NCI-H2029 treated with DMSO at 0.1 percent for 48 hours (cell line): ENCODE measurements at places on chromosomes 12 and 14.

GRCh38 chr14:90721619-90722305, 94.5 kb downstream of the TTC7B start:
- DNase-seq: no peak

DNA sequence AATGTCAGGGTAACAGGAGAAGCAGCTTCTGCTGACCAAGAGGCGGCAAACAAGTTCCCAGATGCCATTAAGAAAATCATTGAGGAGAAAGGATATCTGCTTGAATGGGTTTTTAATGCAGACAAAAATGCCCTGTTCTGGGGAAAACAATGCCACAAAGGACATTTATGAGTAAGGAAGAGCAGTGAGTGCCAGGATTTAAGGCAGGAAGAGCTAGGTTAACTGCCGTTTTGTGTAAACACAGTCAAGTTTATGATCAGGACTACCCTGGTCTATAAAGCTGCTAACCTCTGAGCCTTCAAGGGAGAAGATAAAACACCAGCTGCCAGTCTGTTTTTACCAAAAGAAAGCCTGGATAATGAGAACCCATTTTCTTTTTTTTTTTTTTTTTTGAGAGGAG, 8.5 kb downstream of the MAPKAPK5 start:
- DNase-seq: no peak

DNA sequence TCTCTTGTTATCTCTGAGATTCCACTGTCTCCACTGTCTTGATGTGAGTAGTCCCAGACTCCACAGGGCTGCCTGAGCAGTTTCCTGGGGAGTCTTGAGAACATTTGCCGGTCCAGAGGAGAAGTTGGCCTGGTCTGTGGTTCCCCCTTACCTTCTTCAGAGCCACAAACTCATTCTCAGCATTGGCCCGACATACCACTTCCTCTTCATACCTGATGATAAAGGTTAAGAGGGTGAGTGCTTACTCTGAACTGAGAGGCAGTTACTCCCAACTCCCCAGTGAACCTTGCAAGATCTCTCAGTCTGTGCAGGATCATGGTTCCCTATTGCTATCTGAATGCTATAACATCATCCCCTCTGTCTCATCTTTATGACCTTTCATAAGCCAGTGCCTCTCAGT, 2.6 kb downstream of the KRT84 start:
- DNase-seq: no peak

DNA sequence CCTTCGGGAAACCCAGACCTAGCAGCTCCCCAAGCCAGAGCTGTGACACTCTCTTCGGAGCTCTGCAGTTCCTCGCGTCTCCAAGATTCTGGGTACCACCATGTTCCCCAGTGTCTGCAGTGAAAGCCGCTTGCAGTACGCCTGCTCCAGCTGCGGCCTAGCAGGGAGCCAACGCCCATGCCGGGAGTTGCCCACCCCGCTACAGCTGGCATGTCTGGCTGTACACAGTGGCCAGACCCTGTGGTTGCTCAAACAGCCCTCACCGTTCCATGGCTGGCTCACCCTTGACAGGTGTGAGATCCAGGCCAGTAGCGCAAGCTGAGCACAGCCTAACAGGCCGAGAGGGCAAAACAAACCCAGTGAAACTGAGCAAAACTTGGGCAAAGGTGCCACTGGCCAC, 503.8 kb upstream of the RPL10L start:
- DNase-seq: no peak

DNA sequence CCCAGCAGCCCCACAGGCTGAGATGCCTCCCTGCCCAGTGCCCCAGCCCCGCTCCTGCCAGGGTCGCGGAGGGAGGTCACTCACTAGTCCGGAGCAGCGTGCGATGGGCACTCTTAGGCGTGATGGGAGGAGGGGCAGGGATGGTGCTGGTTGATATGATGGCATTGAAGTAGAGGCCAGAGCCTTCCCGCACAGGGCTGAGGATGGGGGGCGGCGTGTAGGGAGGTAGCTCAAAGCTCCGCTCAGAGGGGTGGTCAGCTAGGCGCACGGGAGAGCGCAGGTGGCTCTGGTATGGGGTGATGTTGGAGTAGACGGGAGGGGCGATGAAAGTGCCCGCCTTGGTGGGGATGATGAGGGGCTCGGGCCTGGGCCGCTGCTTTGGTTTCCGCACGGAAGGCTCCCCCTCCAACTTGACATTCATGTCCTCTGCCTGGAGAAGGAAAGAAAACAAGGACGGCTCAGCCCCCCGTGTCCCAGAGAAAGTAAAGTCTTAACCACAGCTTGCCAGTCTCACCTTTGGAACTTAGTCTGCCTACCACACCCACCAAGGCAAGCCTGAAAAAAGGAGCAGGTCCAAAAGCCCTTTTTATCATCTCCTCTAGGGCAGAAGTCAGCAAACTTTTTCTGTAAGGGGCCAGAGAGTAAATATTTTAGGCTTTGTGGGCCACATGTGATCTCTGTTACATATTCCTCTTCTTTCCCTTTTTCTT, 15.5 kb upstream of the PNMA1 start:
- DNase-seq: no peak

- no peak for DNase-seq
These were observed 11.3 kb downstream of the ERG28 start for GRCh38 chr14:75649337-75649736.

DNA sequence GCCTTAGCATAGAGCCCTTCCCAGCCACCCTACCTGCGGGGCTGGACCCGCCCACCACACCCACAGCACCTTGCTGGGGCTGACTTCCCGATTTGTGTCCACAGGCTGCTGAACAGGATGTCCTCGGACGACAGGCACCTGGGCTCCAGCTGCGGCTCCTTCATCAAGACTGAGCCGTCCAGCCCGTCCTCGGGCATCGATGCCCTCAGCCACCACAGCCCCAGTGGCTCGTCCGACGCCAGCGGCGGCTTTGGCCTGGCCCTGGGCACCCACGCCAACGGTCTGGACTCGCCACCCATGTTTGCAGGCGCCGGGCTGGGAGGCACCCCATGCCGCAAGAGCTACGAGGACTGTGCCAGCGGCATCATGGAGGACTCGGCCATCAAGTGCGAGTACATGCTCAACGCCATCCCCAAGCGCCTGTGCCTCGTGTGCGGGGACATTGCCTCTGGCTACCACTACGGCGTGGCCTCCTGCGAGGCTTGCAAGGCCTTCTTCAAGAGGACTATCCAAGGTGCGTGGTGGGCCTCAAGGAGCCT, 63.4 kb downstream of the ESRRB start:
- DNase-seq: no peak

DNA sequence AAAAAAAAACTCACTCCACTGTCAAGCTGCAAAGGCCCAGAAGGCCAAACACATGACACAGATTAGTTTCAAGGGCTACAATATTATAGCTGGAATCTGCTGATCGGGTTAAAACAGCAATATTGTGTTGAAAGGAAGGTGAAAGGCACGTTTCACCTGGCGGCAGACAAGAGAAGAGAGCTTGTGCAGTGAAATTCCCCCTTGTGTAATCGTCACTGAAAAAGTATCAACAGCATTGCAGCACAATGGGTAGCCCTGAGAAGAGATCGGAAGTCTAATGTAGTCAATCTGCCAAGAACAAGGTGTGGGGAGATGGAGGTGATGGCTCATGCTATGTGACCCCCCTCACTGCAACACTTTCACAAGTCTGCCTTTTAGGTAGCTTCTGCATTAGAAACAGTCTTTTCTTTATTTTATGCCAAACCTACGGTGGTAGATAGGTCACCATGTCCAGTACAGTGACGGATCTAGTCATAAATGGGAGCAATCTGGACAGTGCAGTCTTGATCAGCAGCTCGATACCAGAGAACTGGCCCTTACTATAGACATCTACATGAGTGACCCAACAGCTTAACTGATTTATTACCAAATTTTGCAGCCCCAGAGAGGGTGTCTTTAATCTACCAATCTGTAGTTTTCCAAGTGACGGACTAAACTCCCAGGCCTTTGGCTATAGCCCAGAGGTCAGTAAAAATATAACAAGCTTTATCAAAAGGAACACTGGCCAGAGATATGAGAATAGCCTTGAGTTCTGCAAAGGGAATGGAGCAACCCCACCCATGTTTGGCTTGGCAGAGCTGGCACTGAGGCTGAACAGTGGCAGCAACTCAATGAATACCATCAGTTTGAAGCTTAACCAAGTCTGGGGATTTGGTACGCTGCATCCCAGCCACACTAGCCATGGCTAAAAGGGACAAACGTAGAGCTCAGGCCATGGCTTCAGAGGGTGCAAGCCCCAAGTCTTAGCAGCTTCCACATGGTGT, 35.4 kb downstream of the SPTSSA start:
- no peak for DNase-seq

DNA sequence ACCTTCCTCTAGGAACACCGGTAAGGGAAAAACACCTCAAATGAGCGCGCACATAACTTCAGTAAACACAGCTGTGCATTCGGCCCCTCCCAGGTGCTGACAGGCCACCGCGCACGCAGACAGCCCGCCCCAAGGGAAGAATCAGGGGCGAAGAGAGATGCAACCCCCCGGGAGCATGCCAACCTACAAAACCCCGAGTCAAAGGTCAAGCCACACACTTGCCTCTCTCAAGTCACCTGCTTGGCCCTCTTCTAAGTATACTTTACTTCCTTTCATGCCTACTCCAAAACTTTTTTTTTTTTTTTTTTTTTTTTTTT, 2.3 kb upstream of the CYP46A1 start:
- DNase-seq: no peak

GRCh38 chr12:102419094-102419764, 61.1 kb downstream of the IGF1 start:
- DNase-seq: no peak

DNA sequence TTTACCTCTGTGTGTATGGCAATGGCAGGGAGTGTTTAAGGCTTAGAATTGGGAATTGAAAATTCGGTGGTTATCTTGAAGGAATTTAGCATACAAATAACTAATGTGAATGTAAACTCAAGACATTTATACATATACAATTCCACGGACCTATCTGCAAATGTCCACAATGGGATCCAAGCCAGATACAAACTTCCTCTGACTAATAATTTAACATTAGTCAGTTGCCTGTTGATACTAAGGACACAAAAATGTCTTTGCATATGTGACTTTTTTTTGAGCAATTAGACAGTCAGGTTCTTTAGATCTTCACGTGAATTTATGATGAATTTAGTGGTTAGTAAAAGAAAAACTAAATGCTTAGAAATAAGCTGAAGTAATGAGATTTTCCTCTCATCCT, 40.5 kb downstream of the ESR2 start:
- DNase-seq: no peak

DNA sequence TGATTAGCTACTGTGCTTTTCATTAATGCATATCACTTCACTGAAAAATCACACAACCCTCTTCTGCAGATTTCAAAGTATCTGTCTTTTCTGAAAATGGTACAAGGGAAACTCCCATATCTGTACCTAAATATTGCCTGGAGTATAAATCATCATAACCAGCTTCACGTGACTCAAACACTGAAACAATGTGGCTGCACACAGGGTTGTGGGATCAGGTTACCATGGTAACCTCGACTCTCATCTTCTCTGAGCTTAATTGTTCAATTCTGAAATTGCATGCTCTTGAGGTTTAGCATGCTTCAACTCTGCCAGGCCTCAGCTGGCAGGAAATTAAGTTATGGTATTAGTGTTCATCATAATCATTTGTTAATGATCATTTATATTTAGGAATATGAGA, 77.5 kb upstream of the CPSF6 start:
- DNase-seq: no peak

GRCh38 chr12:32402946-32403345, 3.6 kb downstream of the FGD4 start:
- DNase-seq: no peak

DNA sequence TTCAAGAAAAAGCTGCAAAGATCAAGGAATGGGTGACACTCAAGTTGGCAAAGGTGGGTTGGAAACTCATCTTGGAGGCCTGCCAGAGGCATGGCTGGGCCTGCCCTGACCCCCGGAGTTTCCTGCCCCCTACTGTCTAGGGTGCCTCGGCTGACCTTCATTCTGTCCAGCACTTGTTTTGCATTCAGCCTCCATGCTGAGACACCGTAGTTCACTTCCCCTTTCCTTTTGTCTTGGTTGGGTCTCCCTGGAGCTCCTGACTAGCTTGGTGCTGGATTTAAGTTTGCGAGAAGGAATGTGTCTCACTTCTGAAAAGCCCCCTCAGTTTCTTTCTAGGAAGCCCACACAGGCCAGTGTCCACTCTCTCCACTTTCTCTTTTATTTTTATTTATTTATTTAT, 26.5 kb downstream of the PLEKHH1 start:
- no peak for DNase-seq

DNA sequence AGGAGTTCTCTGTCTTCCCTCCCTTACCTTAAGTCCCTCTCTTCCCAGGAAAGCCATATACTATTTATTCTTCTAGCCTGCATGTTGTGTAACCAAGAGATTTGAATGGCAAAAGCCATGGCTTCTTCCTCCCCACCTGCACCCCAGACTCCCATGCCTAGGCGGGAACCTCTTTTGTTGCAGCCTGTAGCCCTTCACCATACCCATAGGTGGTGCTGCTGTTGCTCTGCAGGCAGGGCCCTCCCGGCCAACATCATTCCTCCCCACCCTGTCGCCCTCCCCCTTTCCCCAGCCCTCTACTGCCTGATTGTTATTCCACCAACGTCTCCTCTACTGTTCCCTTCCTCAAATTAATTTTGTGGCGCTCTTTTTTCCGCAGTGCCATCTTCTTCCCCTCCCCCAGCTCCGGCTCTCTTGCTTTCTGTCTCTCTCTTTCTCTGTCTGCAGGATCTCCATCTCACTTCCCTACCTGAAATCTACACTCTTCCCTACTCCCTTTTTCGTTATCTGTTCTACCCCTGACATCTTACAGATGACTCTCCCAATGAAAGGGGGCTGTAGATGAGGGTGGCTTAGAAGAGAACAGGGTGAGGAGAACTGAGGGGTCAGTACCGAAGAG, 13.8 kb downstream of the NGDN start:
- DNase-seq: peak; percentile 99

DNA sequence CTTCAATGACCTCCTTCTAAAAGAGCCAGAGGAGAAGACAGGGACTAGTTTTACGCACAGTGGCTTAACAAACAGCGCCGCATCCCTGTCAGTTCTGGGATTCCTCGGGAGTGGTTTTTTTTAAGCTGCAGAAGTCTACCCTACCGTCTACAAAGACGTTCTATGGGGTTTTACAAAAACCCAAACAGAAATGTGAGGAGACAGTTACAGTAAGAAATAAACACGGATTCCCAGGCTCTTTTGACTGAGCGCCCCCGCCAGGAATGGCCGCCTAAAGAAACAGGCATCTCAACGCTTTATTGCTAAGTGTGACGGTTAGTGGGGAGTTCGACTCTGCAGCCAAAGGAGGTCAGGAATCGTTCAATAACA, 484 bp downstream of the ALKBH1 start:
- peak; percentile 2 for DNase-seq

DNA sequence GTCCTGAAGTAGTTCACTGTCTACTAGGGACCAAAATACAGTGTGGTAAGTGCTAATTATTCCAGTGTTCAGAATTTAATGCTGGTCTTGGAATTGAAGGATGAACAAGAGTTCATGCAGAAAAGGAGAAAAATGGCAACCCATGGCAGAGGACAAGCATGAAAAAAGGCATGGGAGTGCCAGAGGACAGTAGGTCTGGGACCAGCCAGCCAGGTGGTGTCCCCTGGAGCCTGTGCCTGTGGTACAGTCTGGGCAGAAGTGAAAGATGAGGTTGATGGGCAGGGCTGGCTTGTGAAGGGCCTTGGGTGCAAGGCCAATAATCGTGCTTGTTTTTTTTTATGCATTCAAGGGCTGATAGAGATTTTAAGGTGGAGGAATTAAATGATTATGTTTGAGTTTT, 21.0 kb downstream of the C12orf75 start:
- no peak for DNase-seq
